HFFc6 (cell line): ENCODE measurements at places on chromosomes 16 and 17.

DNA sequence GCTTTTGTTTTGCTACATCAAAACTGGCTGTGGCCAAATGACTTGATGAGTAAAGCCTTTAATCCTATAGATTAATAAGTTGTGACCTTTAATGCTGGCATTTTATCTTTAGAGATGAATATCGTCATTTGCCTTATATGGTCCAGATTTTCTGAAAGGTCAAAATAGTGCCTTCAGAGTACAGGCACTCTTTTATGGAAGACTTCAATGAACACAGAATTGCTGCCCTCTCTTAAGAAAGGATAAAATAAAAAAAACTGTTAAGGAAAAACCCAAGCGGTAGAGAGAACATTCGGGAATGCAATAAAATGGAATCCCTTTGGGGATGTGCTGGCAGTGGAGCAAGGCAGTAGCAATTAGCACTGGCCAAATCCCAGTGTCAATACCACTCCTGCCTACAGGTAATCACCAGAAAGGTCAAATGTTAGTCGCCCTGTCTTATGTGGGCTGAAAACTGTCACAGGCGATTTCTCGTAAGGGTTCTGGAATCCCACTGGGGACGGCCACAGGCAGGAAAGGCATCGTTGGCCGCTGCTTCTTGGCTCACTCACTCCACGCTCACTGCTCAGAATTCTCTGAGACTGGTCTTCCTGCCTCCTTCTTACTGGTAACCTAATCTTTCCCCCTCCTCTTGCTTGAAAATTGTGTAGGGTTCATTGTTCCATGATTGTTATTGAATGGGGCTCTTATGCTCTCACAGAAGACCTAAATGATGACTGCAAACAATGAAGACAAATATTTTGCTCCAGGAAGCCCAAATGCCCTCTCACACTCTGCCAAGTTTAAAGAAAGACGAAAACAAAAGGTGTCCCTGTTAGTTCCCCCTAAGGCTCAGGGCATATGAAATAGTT is 45.4 kb upstream of the HSBP1 start:
- DNase-seq = no peak

- DNase-seq = no peak
Observed at GRCh38 chr17:55390364-55390977, 31.2 kb downstream of the MMD start.

- DNase-seq = no peak
Observed at GRCh38 chr17:34437188-34437587, 74.2 kb upstream of the CCL1 start.

DNA sequence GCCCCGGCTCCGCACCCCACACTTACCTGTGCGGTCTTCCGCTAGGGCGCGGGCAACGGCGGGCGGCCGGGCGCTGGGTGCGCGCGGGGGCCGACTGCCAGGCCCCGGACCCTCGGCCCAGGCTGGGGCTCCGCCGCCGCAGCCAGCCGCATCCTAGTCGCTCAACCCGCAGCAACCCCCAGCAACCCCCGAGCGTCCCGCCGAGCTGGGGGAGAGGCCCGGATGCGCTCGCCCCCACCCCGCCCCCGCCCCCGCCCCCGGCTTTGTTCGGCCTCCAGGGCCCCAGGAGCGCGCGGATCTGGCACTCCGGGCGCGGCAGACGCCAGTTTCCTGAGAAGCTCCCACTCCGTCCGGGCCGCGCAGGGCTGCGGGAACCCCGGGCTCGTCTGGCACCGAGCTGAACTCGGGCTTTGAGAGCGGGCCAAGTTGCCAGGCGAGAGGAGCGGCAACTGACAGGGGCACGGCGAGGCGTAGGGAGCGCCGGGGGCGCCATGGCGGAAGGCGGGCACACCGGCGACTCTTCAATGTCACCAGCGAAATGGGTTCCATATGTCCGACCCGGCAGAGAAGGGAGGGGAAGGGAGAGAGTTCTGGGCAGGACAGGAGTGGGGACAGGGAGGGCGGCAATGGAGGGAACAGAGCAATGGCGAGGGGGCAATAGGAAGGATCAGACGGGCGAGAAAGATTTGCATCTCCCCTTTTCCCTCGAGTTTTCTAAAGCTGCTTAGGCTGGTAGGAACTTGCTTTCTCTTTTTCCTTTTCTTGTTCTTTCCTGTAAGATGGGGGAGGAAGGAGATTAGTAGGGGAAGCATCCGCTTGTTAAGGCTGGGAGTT is 13.7 kb downstream of the HOXB4 start:
- no peak for DNase-seq

DNA sequence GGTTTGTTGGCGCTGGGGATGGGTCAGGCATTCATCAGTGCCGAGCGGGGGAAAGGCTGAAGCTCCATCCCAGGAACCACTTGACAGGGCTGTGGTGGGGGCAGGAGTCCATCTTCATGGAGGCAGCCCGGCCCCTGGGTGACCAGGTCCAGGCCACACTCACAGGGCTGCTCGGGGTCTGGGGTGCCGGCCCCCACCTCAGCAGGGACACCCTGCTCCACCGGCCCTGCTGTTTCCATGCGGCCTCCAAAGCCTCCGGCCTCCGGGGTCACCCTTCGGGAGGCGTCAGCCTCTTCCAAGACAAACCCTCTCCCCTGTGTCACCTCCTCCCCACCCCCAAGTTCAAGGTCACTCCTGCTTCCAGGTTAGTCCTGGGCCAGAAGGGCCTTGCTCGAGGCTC is 22.1 kb downstream of the GALNS start:
- DNase-seq = no peak

GRCh38 chr17:58728798-58729197 is 26.9 kb upstream of the PPM1E start:
- no peak for DNase-seq

DNA sequence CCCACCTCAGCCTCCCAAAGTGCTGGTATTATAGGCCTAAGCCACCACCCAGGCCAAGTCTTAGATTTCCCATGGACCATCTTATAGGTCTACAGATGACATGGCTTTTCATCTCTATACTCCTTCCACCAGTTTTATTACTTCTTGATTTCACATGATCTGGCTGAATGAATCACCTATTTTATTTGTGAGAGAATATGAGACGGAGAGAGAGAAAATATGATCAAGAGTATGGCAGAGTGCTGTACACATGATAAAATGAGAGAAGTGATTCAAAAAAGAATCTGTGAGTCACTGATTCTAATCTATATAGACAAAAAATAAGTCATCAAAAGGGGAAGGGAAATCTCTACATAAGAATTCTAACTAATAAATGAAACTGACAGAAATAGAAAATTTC is 13.7 kb downstream of the ACSM1 start:
- no peak for DNase-seq

DNA sequence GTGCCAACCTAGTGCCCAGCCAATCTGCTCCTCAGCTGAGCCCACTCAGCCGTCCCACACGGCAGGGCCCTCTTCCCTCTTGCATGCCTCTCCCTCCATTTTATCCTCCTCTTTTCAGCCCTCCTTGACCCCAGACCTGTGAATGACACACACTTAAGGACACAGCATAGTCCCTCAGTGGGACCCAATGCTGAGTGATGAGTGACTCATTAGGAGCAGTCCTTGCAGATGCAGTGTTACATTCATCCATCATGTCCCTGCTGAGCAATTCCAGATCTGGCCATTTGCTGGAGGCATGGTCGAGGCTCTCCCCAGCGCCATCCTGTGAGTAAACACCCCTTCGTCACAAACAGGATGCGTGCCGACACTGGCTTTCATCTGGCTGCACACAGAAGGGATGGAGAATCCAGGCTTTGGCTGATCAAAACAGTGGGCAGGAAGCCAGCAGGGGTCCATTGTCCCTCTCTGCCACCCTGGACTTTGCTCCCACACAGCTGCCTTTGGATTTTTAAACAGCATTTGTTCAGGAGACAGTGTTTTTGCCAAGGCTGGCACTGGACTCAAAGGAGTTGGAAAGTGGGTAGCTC is 122.6 kb downstream of the AXIN2 start:
- DNase-seq = no peak

GRCh38 chr17:42578282-42578869 is 847 bp upstream of the PSMC3IP start:
- DNase-seq = peak; percentile 54

DNA sequence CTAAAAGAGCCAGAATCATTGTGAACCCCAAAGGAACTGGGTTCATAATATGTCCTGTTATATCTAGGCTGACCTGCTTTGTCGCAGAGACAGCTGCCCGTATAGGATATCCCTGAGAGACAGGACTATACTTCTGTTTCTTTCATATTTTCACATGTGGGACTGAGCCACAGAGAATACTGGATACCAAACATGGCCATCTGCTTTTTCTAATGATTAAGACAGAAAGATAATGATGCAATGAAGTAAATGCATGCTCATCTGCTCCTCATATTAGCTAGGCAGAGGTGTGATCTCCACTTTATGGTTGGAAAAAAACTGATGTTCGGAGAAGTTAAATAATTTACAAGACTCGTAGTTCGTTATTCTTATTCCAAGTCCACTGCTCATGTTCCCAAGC is 160.4 kb downstream of the AATF start:
- DNase-seq = no peak

DNA sequence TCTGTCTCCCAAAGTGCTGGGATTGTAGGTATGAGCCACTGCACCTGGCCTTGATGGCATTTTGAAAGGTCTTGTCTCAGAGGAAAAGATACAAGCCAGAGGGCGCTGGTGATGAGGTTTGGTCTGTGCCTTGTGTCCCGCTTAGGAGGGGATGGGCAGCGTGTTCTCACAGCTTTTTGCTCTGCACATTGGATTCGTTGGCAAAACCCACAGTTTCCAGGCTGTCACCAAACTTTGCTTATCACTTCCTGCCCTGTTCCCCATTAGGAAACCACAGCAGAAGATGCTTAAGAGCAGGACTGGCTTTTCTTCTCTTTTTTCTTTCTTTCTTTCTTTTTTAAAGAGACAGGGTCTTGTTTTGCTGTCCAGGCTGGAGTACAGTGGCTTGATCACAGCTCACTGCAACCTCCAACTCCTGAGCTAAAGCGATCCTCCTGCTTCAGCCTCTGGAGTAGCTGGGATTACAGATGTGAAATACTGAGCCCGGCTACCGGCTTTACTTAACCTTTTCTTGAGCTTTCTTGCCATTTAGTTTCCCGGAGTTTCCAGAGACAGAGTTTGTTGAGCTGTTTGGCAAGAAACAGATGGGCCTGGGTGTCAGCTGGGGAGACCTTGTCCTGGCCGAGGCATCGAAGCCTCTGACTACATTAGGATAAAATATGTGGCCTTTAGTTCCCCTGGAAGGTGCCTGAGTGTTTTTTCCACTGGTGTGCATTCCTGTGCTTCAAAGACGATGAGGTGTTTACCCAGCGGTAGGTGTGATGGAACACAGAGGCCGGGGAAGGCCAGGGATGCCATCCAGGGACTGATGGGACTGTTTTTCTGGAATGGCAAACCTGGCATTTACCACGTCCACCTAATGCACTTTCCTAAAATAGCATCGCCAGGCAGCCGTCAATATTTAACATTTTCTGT is 112.9 kb downstream of the ABCC1 start:
- no peak for DNase-seq

GRCh38 chr17:71632328-71632727 is 488.5 kb upstream of the SOX9 start:
- DNase-seq = peak; percentile 43

DNA sequence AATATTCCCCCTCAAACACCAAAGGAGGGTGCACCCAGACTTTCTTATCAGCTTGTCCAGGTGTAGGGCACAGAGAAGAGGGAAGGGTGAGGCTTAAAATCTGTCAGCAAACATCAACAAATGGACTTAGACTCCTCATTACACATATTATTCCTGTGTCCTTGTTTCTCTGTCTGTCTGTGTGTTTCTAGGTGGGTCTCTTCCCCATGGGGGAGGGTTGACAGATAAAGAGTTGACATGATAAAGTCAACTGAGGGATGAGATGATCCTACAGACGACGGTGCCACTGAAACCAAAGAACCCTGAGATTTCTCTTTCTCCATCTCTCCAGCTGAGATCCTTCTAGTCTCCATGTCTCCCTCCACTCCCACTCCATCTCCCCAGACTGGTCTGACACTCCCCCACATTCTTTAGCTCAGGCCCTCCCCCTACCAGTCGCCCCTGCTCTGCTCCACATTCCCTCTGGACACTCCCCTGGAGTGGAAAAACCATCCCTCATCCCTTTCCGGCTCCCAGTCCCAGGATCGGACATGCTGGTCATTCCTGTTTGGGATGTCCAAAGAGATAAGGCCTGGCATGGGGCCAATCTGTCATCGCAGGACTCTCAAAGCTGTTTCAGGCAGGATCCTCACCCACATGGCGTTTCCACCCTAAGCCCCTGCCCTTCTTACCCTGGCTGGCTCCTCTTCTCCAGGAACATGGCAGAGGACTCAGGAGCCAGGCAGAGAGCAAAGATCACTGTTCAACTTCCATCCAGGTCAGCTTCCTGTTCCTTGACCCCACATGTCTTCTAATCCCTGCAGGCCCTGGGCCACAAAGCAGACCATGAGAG is 2.9 kb upstream of the ITGA3 start:
- peak; percentile 38 for DNase-seq

- no peak for DNase-seq
Observed at GRCh38 chr17:78534492-78535272, 42.5 kb downstream of the DNAH17 start.

- no peak for DNase-seq
Observed at GRCh38 chr16:75361936-75362335, 71.4 kb downstream of the CFDP1 start.

GRCh38 chr17:68819465-68819864 is 135.7 kb downstream of the ABCA8 start:
- DNase-seq = no peak

DNA sequence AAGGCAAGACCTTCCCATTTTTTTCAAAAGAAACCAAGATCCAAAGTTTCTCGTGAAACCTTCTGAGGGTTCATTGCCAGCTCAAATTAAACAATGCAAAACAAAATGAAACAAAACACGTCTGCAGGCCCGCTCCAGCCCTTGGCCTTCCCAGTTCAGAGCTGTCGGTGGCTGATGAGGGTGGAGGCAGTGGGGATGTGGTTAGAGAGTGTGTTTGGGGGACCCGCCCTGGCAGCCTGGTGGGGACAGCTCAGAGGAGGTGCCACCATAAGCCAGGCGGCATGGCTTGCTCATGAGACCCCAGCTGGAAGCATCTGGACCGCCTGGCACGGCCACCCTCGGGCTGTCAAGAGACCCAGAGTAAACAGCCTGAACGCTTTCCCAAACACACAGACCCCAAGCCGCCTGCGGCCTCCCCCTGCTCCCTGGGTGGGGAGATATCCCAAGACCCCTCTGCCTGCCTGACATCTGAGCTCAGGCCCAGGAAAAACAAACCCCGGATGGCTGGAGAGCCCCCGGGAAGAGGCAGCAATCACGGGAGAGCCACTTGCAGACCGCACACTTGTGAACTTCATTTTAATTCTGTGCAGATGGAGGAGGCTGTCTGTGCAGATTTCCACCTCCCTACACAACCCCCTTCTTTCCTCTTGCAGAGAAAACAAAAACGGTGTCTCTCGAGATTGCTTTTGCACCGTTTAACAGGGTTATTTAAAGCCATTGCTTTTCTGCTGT is 35.4 kb upstream of the LITAF start:
- DNase-seq = no peak

GRCh38 chr17:41835800-41836549 is at the start of gene NT5C3B:
Gene NT5C3B, minus strand, starts transcription at chr17:41836232. Its CDS starts 39 bp downstream, at chr17:41836193.
- no peak for DNase-seq

- DNase-seq = no peak
Observed at GRCh38 chr16:69381231-69381630, 4.6 kb downstream of the TERF2 start.

- peak; percentile 47 for DNase-seq
Observed at GRCh38 chr17:49968405-49969133, 421 bp upstream of the DLX4 start.

- no peak for DNase-seq
Observed at GRCh38 chr17:42754782-42755181, 6.2 kb upstream of the RAMP2 start.
